ENCODE measurements at places on chromosomes 1 and 21.

- DNase-seq: no peak
Measured at GRCh38 chr1:22839806-22840205, 129.2 kb downstream of the EPHB2 start.

DNA sequence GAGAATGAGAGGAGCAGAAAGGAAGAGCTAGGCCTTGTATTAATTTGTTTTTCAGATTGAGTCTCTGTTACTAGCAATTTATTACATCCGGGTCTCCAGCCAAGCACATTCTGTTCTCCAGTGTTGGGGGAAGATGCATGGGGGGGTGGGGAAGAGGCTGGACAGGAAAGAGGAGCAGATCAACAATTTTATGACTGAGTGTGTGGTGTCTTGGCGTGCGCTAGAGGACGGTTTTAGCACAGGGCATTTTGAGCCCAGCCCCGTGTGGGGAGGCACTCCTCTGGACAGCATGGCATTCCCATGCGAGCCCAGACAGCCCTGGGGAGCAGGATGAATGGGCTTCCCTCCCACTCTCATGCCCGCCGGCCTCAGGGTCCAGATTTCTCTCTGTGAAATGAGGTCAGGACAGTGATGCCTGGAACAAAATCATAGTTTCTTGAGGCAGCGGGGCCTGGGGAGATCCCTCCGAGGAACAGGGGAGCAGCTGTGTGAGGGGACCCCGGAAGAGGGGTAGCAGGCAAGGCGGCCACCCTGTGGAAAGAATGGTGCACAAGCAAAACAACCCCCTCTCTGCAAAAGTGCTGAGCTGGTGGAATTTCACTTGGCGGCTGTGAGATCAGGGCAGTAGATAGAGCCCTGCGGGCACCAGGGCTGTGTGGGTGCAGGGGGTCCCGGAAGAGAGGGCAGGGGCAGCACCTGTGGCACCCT lies 16.3 kb downstream of the SOX13 start:
- no peak for DNase-seq

- DNase-seq: no peak
Measured at GRCh38 chr1:55690366-55690765, 475.2 kb upstream of the USP24 start.

- DNase-seq: no peak
Measured at GRCh38 chr21:38291874-38292273, 35.1 kb downstream of the KCNJ15 start.

DNA sequence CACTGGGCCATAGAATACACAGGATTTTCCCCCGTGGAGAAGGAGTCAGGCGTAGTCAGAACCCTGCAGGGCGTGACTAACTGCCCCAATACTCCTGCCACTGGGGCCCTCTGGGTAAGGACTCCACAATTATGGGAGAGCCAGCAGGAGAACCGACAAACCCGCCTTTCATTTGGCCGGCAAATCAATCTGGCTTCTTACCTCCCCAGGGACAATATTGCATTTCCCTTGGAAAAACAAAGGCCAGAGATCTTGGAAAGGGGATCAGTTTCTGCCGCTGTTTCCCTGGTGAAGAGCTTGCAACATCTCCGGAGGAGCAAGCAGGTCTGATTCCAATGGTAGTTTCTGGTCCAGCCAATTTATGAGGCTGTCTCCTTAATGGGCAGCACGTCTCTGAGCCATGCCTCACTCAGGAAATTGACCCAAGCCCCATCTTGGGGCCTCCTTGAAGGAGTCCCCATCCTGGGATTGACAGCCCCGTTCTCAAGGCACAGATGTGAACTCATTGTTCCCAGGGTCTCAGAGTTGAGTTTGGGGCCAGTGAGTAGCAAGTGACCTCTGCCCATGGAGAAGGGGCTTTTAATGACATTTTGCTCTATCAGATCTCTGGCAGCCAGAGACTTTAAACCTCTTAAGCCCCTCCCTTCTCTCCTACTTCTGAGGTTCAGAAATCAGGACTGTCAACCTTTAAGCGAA lies 4.3 kb downstream of the TRABD2B start:
- DNase-seq: no peak

DNA sequence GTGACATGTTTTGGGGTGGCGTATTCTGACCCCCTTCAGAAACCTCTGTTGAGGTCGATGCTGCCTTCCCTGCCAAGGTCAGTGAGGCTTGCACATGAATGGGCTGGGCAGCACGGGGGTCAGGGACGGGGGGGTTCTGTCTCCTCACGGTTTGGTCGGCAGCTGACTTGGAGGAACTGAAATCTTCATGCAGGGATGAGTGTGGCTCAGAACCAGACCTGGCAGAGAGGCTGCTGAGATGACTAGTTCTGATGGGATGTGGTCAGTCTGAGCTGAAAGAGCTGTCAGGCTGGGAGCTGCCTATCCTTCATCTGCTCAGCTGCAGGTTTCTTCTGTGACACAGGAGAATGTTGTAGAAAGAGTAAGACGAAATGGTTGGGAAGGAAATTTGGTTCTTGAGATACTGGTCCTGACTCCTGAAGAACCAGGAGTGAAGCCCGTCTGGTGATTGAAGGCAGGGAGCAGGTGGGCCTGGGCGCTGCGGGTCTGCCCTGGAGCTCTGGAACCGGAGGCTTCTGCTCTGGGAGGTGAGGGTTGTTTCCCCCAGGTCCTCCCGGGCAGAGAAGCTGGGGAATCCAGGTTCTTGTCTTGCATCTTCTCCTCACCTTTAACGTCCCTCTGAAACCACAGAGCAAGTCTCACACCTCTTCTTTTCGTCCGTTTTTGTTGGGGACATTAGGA lies 3.3 kb downstream of the SLX9 start:
- no peak for DNase-seq

DNA sequence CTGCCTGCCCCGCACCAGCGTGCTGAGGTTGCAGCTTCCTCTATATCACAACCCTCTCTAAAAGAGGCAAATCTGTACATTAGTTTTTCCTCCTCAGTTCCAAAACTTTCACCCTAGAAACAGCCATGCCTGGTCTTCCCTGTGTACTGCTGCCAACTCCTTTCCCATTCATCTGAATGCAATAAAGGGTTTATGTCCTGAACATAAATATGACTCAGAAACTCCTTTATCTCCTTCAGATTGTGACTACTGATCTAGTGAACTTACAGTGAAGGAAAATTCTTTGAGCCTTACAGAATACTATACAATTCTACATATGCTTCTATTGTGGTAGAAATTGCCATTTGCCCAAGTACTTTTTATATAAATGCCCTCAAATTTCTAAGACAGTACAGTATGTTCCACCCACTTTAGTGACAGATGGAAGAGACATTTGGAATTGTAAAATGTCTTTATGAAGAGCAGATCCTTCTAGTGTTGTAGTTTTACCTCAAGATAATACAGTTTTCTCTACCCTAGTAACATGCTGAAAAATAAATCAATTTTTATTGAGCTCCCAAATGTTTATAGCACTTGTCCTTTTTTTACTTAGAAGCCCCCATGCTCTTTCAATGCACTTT lies 345.1 kb upstream of the SNX7 start:
- no peak for DNase-seq

DNA sequence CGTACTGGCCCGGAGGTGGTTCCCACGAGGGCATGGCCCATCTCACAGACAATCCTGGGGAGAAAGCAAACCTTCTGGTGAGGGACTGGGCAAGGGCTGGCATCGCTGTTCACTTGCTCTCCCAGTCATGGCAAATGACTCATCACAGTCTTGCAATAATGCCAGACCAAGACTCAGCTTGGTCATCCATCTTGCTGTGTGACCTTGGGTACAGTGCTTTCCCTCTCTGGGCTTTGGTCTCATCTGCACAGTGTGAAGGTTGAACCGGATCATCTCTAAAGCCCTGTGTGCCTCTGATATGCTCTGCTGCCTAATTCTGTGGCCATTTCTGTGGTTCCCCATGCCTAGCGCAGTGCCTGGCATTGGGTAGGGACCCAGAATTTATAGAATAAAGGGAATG lies 143.6 kb upstream of the CD34 start:
- no peak for DNase-seq

DNA sequence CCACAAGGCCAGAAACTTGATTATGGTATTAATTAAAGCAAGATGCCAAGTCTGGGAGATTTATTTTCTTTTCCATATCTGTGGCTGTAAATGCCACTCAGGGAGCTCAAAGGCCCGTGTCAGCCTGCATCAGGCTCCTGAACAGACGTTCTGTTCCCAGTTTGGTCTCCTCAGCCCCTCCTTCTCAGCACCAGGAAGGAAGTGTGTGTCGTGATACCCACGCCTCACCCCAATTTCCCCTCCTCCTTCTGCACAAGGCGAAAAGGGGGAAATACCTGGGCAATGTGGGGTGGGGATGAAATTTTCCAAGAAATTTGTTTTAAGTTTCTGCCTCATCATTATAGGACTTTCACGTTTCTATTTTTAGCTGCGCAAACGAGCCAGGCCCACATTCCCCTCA lies 112.0 kb downstream of the SYF2 start:
- no peak for DNase-seq

DNA sequence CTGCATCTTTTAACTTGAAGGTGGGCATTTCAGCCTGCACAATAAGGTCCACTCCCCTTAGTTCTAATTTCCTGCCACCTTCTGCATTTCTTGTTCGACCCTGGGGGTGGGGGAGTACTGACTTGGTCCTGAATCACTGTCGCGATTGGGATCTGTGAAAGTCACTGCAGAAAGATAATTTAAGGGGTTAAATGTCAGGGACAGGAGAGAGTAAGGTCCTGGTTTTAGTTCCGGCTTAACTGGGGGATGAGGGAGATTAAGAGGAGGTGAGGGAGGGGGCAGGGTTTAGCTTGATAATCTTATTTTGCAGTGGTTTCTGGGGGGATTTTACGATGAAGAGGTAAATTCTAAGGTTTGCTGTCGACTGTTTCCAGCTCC lies 128.1 kb downstream of the MRPS6 start:
- DNase-seq: no peak

DNA sequence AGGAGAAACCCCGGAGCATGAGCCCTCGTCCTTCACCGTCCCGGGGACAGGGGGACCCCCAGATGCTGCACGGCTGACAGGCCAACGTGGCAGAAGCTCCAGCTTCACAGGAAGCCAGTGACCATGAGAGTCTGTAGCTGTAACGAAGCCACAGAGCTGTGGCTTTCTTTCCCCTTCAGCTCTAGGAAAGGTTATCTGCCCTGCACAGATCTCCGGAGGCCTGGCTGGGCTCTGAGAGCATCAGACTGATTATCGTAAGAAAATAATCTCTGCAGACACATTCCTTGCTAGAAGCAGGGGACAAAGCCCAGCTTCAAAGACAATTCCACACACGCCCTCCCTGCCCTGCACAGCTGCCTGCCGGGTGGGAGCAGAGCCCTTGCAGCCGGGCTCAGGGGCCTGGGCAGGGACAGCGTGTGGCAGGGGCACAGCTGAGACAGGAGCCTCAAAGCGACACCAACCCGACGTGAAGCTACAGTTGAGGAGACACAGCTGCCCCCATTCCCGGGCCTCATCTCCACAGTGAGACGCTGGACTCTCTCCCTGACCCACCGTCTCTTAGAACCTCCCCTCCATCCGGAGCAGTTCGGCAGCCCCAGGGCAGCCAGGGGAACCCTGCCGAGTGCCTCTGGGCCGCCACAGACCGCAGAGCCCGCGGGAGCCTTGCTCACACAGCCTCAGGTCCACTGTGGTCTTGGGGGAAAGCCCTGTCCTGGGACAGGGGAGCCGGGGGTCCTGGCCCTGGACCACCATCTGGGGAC lies 30.6 kb downstream of the POFUT2 start:
- no peak for DNase-seq

- no peak for DNase-seq
Measured at GRCh38 chr1:5430136-5430535, 562.1 kb downstream of the NPHP4 start.

GRCh38 chr1:68271596-68271995 lies 39.3 kb upstream of the WLS start:
- no peak for DNase-seq

- DNase-seq: no peak
Measured at GRCh38 chr1:219330669-219331068, 157.0 kb downstream of the LYPLAL1 start.

- DNase-seq: no peak
Measured at GRCh38 chr1:209076688-209077087, 506.8 kb upstream of the CAMK1G start.

DNA sequence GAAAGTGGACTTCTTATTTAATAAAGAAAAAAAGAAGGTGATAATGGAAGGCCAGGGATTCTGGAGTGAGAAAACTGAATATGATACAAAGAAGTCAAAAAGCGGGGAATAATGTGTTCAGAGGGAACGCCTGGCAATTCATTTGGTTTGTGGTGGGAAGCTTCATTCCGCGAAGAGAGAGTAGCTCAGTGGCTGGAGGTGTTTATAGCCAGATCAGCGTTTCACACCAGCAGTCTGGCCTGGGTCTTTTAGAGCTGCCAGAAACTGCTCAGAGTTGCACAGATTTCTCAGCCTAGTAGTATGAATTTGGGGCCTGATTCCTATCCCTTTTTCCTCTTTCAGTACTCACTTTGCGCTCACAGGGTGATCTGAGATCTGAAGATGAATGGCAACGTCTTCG lies 67.8 kb upstream of the IPO9 start:
- DNase-seq: no peak

GRCh38 chr1:234412830-234413229 lies 39.6 kb downstream of the COA6 start:
- no peak for DNase-seq

- DNase-seq: no peak
Measured at GRCh38 chr1:27666791-27667254, 5.2 kb downstream of the IFI6 start.

DNA sequence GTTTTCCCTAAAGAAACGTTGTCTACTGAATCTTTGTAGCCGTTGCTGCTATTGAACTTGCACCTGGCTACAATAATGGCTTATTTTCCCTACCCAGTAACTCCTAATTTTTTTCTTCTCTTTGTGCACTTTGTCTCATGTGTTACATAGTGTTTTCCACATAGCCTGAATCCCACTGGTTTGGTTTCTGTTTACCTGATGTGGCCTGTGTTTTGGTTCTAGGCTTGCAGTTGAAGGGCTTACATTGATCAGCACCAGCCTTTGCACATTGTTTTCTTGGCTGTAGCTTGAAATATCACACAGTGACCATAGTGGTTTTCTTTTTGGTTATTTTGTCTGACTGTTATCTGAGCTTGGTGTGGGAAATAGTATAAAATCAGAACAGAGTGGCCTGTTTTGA lies 29.5 kb downstream of the ST3GAL3 start:
- DNase-seq: no peak

GRCh38 chr1:240967070-240967724 lies 355.2 kb upstream of the GREM2 start:
- DNase-seq: no peak

- no peak for DNase-seq
Measured at GRCh38 chr1:42684139-42684538, 1.9 kb downstream of the YBX1 start.

- DNase-seq: no peak
Measured at GRCh38 chr1:113041569-113042284, 31.3 kb upstream of the LRIG2 start.

All from anterior cingulate cortex (tissue), 58 donors.